ENCODE measurements at places on chromosomes 7 and 10.
A peak's percentile ranks its signal among the peaks of the same experiment; 100 is the strongest.

- no peak for DNase-seq
Measured at GRCh38 chr10:75980419-75981002, 549.1 kb downstream of the LRMDA start.

- peak; percentile 47 for DNase-seq
Measured at GRCh38 chr7:139943401-139943800, 114.3 kb downstream of the TBXAS1 start.

DNA sequence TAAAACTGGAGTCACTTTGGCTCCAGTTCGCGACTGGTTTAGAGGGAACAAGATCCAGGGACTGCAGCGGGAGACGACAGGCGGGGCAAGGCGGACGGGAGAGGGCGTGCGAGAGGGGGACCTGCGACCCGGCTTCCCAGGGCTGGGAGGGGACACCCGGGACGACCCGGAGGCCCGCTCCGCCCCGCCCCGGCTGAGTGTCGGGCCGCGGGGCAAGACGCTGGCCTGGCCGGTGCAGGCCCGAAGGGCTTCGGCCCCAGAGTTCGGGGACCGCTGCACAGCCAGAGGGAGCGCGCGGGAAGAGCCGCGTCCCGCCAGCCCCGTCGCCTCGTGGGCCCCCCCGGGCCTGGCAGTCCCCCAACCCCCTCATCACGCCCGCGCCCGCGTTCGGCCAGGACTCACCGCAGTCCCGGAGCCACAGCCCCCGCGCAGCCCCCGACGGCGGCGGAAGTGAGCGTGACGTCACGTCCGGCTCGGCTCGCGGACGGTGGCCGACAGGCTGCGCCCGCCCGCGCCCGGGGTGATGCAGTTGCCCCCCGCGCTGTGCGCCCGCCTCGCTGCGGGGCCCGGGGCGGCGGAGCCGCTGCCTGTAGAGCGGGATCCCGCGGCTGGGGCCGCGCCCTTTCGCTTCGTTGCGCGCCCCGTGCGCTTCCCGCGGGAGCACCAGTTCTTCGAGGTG lies at the start of the genes TUBGCP2 and ZNF511:
Gene TUBGCP2, minus strand, starts transcription at position 452 of the 679 bp plus-strand sequence. CDS start 5,931 bp downstream, outside the sequence.
Gene ZNF511, plus strand, starts transcription at position 494 of the 679 bp plus-strand sequence. Its CDS starts 30 bp downstream, at position 524.
- DNase-seq = peak; percentile 65

- peak; percentile 52 for DNase-seq
Measured at GRCh38 chr7:156640949-156641485, 443 bp downstream of the RNF32 start.

DNA sequence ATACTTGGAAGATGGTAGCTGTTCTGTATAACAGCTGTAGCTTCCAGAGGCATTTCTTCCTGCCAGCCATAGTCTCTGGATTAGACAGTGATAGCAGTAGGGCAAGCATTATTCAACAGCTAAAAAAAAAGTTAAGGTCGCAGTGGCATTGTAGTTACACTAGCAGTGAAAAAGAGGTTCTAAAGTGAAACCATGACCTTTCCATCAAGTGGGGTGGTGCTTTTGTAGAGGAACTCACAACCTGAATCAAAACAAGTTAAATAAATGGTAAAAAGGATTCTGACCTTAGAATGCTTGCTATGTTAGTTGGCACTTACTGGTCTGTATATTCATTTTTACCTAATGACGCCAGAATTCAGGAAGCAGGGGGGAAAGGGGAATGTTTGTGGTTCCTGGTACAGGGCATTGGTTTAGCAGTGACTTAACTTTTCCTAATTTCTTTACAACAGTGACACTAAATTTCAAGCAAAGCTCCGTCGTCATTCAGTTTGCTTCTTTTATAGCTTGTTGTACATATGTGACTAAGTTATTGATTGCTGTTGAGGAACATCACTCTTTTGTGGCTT lies 55.0 kb downstream of the GBF1 start:
- DNase-seq = no peak

DNA sequence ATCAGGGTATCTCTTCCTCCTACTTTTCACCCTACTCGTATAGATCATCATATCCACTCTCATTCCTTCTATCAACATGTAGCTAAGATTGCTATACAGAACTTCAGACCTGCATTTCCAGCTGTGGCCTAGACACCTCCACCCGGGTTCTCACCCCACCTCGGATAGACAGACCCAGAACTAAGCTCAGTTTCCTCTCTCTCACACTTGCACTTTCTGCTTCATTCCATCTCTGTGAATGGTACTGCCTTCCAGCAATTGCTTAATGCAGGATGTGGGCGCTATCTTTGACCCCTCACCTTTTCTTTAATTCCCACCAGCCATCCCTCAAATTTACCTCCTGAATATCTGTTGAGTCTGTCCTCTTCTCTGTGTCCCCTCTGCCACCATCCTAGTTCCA lies 35.7 kb downstream of the AGK start:
- DNase-seq = no peak

DNA sequence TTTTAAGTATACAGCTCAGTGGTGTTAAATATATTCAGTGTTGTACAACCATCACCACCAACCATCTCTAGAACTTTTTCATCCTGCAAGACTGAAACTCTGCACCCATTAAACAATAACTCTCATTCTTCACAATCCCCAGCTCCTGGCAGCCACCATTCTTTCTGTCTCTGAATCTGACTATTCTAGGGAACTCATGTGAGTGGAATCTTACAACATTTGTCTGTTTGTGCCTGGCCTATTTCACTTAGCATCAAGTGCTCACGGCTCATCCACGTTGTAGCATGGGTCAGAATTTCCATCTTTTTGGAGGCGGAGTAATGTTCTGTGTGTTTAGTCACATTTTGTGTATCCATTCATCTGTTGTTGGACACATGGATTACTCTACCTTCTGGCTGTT lies 40.8 kb upstream of the PFKFB3 start:
- no peak for DNase-seq

DNA sequence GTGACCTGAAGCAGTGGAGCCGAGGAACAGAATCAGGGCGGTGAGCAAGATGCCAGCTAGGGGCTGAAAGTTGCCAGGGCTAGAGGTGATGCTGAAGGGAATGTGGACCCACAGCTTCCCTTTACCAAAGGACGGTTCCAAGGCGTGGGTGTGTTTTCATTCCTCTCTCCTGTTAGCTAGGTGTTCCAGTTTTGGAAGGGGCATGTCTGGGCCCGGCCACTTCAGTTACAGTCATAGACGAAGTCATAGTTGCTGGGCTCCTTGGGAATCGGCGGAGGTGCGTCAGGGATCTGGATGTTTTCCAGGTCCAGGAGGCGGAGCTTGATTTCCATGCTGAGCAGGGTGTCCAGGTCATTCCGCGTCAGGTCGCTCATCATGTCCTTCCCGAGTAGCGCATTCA lies 131.0 kb upstream of the AOAH start:
- DNase-seq = no peak

DNA sequence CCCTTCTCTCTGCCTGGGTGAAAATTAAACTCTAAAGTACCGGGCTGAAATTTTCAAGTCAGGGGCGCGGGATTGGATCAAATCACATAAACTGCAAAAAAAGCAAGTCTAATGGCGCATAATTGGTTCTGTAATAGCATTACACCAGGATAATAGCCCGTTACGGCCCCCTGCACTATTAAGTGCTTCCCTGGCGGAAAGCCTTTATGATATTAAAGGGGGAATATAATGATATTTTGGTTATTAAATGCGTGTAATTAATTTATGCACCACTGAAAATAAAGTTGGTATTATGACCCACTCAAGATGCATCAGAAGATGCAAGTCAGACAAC lies 744 bp upstream of the DRGX start:
- no peak for DNase-seq

- peak; percentile 13 for DNase-seq
Measured at GRCh38 chr10:58269782-58270290, 874 bp downstream of the CISD1 start.

- no peak for DNase-seq
Measured at GRCh38 chr10:63711361-63711760, 190.2 kb downstream of the REEP3 start.

DNA sequence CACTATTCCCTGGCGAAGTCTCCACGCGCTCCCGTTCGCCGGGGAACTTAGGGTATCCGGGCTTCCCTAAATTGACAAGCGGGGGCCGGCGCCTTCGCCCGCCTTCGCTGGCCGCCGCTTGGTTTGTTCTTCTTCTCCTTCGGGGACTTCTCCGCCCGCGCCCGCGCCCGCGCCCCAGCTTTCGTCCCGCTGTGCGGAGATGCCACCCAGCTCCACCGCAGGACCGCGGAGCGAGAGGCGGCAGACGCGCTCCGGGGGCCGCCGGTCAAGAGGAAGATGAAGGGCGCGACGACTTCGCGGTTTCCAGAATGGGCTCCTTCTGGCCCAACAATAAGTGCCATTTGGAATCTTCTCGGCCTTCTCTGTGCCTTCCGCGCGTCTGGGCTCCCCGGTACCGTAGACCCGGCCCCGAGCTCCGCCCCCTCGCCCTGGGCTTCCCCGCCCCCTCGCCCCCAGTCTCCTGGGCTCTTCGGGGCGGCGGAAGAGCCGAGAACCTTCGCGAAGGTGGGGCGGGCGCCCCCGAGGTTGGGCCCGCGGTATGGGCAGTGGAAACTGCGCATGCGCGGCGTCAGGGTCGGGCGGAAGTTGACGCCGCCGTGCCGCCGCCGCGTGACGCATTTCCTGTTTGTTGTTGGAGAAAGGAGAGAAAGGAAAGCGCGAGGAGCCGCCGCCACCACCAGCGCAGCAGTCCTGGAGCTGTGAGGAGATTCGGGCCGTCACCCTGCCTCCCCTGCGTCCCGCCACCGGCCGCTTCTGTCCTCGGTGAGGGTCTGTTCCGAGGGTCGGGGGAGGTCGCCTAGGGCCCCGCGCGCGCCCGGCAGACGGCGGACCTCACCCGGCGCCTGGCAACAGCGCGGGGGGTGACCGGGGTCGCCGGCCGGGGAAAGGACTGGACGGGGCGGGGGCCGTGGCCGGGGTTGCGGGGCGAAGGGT lies at the start of gene DNAJB6:
Gene DNAJB6, plus strand, starts transcription at position 622 of the 933 bp plus-strand sequence. CDS start 21,569 bp downstream, outside the sequence.
- peak; percentile 96 for DNase-seq

DNA sequence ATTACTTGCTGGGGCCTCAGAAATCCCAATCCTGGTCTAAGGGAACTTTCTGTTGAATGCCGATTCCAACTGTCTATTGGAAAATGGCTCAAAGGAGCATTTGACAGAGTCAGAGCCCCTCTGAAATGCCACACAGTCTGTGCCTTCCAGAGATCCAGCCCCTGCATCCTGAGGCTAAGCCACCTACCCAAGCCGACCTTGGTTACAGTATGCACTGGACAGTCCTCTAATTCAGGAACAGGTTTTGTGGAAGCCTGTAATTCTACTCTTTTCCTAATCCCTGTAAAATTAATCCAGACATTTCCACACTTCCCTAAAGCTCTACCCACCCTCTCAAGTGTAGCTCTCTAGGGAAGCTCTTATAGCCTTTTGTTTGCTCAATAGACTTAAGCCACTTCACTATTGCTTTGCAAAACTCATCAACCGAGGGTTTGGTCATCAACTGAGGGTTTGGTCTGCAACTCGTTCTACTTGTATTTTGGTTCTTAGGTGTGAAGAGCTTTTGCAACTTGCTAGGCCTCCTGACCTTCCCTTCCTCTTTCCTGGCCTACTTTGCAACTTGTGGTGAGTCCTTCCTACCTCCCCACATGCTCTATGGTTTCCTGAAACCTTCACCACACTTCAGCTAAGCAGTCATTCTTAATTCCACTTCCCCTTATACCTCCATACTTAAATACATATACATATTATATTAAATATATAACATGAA lies 364.8 kb downstream of the SFMBT2 start:
- no peak for DNase-seq

GRCh38 chr10:2851566-2851965 lies 215.8 kb upstream of the PFKP start:
- DNase-seq = no peak

GRCh38 chr10:15046626-15047025 lies 2.9 kb downstream of the OLAH start:
- no peak for DNase-seq

GRCh38 chr7:68336594-68336993 lies 1261.7 kb upstream of the AUTS2 start:
- no peak for DNase-seq

DNA sequence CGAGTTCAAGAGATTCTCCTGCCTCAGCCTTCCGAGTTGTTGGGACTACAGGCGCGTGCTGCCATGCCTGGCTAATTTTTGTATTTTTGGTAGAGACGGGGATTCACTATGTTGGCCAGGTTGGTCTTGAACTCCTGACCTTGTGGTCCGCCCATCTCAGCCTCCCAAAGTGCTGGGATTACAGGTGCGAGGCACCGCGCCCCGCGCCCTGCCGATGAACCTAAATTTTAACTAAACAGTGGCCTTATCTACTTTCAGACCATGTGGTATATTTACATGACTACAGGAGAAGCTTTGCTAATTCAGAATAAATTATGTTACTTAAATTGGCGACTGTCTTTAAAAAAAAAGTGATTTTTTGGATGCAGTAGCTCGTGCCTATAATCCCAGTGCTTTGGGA lies 9.2 kb downstream of the SIRT1 start:
- DNase-seq = no peak

DNA sequence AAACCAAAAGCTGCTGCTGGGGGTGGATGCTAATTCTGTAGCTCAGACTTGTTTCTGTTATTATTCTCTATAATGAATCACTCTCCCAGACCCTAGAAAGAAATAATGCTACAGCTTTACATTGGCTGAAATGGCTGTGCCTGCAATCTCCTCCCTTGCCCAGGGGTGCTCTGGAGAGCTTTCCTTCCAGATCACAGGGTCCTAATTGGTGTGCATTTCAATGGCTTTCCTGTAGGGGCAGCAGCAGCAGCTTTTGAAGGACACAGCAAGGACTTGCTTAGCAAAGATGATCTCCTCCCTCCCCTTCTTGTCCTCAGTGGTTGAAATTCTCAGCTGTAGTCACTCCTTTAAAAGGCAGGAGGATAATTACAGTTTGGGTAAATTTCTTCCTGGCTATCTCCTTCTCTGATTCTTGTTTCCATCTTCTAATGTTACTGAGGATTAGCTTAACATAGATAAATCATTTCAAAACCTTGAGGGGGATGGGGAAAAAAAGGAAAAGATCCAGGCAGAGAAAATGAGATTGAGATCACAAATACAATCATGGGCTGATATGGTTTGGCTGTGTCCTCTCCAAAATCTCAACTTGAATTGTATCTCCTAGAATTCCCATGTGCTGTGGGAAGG lies 120.2 kb upstream of the CTTNBP2 start:
- no peak for DNase-seq

- DNase-seq = no peak
Measured at GRCh38 chr7:47148536-47149207, 433.2 kb downstream of the TNS3 start.

- no peak for DNase-seq
Measured at GRCh38 chr10:22368981-22369380, 23.7 kb downstream of the SPAG6 start.

DNA sequence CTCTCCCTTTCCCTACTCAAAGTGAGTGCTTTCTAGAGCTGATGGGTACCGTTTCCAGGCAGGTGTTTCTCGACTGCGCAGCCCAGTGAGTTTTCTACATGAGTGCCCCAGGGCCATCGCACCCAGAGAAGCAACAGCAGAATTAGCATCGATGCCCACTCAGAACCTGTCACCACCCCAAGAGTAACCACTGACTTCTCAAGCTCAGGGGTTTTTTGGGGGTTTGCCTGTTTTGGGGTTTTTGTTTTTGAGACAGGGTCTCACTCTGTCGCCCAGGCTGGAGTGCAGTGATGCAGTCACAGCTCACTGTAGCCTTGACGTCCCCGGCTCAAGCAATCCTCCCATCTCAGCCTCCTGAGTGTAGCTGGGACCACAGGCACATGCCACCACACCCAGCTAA lies 25.7 kb downstream of the SNX8 start:
- no peak for DNase-seq

GRCh38 chr7:117992635-117993376 lies 119.6 kb upstream of the CTTNBP2 start:
- no peak for DNase-seq

GRCh38 chr10:82468453-82468852 lies 593.5 kb downstream of the NRG3 start:
- DNase-seq = no peak

All from NCI-H2227 treated with DMSO at 0.1 percent for 48 hours (cell line).